ENCODE measurements at places on chromosomes 12 and 14.

GRCh38 chr14:38250331-38250730 is 5.6 kb downstream of the CLEC14A start:
- DNase-seq = no peak

DNA sequence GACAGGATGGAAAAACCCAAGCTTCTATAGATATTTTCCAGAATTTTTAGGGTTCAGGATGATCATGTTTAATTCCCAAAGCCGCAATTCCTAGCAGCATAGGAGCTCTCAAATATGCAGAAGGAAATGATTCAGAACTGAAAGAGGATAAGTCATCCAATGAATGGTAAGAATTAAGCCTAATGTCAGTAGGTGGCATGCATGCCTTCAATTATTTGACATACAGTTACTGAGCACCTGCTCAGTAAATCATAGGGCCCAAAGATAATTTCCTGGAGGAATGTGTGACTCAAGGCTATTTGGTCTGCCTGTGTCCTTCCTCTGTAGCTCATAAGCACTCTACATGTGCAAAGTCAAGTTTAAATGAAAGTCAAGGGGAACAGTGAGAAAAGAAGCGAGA is 116.8 kb upstream of the SLC38A4 start:
- DNase-seq = no peak

DNA sequence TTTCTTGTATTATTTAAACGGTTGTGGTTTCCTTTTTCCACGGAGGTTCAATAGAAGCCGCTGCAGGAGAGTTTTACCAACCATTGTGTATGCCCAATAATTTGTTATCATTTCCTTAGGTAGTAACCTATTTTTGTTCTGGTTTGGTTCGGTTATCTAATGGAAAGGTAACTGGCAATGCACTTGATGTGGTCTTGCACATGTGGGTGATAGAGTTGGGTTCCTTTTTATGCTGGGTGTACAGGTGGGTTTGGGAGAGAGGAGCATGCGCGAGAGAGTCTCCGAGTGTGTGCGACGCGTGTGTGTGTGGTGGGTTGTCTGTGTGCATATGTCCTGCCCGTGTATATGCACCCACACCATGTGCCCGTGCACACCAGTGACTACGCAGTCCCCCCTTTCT is 102.7 kb upstream of the FKBP4 start:
- DNase-seq = no peak

- DNase-seq = no peak
Observed at GRCh38 chr14:97827746-97828145, 1030.6 kb downstream of the VRK1 start.

- DNase-seq = peak; percentile 91
Observed at GRCh38 chr12:4273652-4274395, at the start of gene CCND2. Gene CCND2, plus strand, starts transcription at chr12:4273762. Its CDS starts 279 bp downstream, at chr12:4274041.

GRCh38 chr12:25501549-25501948 is 51.5 kb downstream of the LMNTD1 start:
- DNase-seq = no peak

- peak; percentile 61 for DNase-seq
Observed at GRCh38 chr12:91138337-91138920, 27.1 kb upstream of the LUM start.

DNA sequence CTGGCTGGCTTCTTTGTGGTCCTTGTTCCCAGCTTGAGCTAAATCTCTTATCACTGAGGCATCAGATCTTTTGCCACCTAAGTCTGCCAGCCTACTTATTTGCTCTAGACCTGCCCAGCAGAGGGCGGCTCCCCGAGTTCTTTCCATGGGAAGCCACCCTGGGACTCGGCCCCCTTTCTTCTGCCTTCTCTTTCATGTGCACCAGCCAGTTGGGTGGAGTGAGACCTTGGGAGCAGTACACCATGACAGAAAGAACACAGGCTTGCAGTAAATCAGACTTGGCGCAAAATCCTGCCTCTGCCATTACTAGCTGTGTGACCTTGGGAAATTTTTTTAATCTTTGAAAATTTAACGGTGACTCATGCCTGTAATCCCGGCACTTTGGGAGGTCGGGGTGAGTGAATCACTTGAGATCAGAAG is 7.4 kb downstream of the SMAGP start:
- DNase-seq = peak; percentile 20

DNA sequence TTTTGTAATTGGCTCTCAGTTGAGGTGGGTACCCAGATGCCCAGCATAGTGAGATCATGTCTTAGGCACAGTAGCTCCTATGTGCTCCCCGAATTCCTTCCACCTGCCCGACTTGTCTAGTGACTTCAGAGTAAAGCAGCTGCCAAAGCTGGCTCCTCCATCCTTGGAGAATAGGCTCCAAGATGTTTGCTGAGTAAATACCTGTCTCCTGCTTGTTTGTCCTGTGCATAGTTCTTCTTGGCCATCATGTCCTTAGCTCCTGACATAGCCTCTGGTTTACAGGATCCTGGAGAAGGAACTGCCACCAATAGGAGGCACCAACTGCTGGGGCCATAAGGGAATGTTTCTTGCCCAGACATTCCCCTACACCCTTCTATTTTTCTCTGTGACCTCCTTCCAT is 52.6 kb upstream of the CISTR start:
- no peak for DNase-seq

- no peak for DNase-seq
Observed at GRCh38 chr14:93104961-93105360, 10.8 kb downstream of the ITPK1 start.

- DNase-seq = peak; percentile 85
Observed at GRCh38 chr12:105562199-105562971, 231.9 kb downstream of the C12orf75 start.

- no peak for DNase-seq
Observed at GRCh38 chr14:84433961-84434360, 1096.0 kb upstream of the FLRT2 start.

GRCh38 chr12:91332302-91332701 is 149.7 kb upstream of the DCN start:
- peak; percentile 58 for DNase-seq

DNA sequence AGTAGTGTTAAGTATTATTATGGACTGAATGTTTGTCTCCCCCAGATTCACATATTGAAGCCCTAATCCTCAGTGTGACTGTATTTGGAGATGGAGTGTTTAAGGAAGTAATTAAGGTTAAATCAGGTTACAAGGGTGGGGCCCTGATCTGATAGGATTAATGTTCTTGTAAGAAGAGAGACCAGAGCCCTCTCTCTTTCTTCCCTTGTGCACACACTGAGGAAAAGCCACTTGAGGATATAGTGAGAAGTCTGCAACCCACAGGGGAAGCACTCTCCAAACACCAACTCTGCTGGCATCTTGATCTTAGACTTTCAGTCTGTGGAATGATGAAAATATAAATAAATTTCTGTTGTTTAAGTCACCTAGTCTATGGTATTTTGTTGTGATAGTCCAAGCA is 2.2 kb upstream of the KLRG1 start:
- DNase-seq = no peak

GRCh38 chr12:89636776-89637160 is 71.9 kb downstream of the ATP2B1 start:
- no peak for DNase-seq

DNA sequence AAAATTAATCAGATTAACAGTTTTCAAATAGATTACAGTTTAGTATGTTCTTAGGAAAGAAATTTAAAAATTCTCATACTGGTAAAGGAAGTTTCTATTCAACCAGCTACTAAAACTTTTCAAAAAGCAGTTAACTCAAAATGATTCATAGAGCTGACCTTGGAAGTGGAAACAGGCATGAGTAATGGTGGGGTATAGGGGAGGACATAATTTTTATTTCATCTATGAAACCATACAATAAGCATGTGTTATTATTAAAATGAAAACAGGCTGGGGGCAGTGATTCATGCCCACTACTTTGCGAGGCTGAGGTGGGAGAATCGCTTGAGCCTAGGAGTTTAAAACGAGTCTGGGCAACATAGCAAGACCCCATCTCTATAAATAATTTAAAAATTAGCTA is 73.0 kb downstream of the DNAI7 start:
- no peak for DNase-seq

- no peak for DNase-seq
Observed at GRCh38 chr12:111296906-111297463, 71.9 kb downstream of the PHETA1 start.

- no peak for DNase-seq
Observed at GRCh38 chr14:64799555-64799954, 80.2 kb downstream of the SPTB start.

DNA sequence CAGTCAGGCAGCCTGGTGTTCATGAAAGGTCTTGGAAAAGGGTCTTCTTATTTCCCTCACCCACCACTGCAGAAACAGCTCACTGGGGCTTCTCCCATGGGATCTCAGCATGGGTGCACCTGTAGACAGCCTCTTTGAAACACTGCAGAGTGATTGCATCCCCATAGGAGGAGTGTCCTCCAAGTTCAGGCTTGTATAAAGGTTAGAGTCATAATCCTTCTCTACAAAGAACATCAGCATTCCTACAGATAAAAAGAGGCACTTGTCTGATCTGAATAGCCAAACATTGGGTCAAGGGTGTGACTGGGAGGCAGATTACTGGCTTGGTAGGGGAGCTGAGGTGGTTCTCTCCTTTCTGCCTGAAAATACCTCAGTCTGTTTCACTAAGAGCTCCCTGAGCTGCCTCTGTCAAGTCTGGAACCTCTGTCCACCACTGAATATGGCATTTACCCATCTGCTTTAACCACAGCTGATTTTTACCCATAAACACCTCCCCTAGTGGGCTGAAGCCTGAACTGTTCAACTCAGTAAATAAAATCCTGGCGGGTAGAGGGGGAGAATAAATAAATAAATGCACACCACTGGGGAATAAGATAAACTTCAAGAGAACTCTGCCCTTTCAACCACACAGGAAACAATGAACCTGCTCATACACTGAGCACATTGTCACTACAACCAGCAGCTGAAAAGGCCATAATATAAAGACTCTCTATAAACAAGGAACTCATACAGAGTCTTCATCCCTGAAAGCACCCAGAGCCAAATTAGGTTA is 120.7 kb upstream of the SCAF11 start:
- DNase-seq = no peak

DNA sequence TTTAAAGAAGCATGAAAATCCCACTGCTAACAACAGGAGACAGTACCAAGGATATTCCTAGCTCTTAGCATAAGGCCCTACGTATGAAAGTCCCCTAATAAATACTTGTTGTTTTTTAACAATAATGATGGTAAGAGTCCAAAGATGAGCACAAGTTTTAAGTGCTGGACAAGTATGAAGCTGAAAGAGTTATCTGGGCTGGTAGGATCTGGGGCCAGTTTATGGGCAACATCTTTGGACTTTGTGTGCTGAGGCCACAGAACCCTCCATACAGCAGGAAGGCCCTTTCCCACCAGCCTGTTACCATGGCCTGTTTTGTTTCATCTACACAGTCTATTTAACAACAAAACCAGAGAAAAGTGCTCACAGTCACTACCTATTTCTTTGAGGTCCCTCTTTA is 12.5 kb upstream of the PLXNC1 start:
- DNase-seq = no peak

DNA sequence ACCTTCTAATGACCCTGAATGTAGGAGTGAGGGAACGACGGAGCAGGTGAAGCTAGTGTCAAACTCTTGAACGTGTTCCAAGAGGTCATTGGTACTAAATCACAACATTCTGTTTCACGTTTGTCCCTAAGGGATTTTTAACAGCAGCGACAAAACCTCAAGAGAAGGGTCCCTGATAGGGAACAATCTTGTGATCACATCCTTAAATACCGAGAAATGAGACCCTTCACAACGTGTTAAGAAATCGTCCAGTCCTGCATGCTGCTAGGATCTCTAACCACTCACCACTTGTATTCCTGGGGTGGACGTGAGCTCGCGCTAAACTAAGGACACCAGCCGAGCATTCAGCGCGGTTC is 134.1 kb upstream of the KRAS start:
- peak; percentile 55 for DNase-seq

GRCh38 chr14:72921396-72921795 is 4.9 kb upstream of the DCAF4 start:
- no peak for DNase-seq

- peak; percentile 81 for DNase-seq
Observed at GRCh38 chr14:80954687-80955299, 628 bp upstream of the TSHR start.

DNA sequence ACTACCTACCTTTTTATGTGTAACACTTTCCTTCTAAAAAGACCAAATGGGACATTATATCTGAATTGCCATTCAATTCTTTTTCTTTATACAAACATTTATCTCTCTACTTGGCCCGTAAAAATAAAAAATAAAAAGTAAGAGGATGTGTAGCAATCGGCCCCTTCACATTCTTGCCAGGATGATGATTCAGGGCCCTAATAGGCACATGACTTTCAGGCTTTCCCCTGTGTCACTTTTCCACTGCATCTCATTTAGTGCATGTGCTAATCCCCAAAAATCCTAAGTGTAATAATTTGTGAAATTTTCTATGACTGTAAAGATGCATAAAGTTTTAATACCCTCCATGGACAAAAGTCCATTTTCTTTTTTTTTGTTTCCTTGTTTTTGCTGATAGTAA is 23.0 kb upstream of the ATP2B1 start:
- peak; percentile 85 for DNase-seq

DNA sequence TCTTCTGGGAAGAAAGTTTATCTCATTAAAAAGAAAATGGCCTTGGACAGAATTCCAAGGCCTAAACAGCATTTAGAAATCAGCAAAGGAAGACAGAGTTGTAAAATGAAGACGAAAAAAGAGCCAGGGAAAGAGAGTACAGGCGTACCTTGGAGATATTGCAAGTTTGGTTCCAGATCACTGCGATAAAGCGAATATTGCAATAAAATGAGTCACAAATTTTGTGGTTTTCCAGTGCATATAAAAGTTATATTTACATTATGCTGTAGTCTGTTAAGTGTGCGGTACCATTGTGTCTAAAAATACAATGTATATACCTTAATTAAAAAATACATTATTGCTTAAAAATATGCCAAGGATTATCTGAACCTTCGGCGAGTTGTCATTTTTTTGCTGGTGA is 9.0 kb downstream of the PCNX1 start:
- DNase-seq = no peak

DNA sequence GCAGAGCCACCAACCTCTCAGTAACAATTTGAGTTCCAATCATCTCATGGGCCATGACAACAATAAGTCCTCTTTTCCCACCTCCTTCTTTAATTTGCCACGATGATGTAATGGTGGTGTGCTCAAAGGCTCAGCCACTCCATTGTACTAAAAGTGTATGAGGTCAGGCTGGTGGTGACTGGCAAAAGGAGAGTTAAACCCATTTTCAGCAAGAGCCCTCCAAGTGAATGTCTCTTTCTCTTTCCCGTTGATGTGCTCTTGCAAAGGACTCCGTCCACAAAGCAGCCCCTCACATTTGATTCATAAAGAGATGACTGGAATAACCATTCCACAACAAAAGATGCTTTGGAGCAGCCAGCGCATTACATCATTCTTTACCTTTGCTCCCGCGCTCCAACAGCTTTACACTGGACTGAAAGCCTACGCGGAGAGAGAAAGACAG is 41.6 kb downstream of the DUSP16 start:
- DNase-seq = no peak

Measured in cardiac muscle cell (in vitro differentiated cells and primary cell).